Stimulated activated CD4-positive, alpha-beta T cell treated with anti-CD3 and anti-CD28 coated beads, Interleukin-15, amount 100 ng/mL, for 48 hours (primary cell): ENCODE measurements at places on chromosomes 3 and 15.

- no peak for DNase-seq
Measured at GRCh38 chr3:4856986-4857385, 122.3 kb upstream of the BHLHE40 start.

DNA sequence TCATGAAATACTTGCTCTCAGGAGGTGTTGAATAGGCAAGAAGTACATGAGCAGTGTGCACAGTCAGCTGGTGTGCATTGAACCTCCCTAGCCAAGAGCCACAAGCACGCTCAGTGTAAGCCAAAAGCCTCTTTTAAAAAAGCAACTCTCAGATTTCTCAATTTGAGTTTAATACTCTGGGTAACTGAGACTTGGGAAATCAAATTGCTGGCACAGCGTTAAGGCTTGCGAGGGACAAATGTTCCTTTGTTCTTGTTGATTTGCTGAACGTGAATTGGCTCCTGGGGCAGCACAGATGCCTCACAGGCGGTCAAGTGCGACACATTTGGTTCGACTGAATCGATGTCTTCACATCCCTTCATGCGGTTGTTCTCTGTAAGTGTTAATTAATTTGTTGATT, at the start of gene FAM240A:
Gene FAM240A (plus strand): TSS at position 202 of the 400 bp plus-strand sequence. CDS start 159 bp downstream, at position 361.
- no peak for DNase-seq

- DNase-seq, result no peak
Measured at GRCh38 chr3:51670053-51670822, 814 bp upstream of the TEX264 start.

DNA sequence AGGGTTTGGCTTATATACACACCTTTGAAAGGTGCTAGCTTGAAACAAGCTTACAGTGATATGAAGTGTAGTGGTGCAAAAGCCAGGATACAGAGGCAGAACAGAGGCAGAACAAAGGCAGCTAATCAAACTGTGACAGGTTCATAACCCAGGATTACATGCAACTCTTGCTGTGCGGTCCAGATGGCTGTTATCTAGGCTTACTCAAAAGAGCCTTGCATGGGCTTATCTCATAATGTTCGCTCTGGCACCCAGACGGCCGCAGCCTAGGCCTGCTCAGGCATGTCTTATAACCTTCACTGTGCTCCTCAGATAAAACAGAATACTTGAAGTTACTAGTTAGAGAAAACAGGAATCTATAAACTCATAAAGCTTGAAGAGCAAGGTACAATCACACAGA, 22.8 kb upstream of the NOX5 start:
- DNase-seq, result no peak

GRCh38 chr3:11953778-11954177, 50.4 kb upstream of the SYN2 start:
- no peak for DNase-seq

- peak; percentile 85 for DNase-seq
Measured at GRCh38 chr3:12994607-12995388, 78.4 kb downstream of the IQSEC1 start.

DNA sequence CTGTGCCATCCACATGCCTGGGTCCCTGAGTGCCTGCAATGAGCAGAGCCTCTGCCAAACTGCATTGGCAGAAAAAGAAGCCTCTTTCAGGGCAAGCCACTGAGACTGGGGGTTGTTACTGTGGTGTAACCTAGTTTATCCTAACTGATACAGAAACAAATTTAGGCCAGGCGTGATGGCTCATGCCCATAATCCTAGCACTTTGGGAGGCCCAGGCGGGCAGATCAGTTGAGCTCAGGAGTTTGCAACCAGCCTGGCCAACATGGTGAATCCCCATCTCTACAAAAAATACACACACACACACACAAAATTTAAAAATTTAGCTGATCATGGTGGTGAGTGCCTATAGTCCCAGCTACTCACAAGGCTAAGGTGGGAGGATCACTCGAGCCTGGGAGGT, 221.6 kb downstream of the TBC1D2B start:
- no peak for DNase-seq

DNA sequence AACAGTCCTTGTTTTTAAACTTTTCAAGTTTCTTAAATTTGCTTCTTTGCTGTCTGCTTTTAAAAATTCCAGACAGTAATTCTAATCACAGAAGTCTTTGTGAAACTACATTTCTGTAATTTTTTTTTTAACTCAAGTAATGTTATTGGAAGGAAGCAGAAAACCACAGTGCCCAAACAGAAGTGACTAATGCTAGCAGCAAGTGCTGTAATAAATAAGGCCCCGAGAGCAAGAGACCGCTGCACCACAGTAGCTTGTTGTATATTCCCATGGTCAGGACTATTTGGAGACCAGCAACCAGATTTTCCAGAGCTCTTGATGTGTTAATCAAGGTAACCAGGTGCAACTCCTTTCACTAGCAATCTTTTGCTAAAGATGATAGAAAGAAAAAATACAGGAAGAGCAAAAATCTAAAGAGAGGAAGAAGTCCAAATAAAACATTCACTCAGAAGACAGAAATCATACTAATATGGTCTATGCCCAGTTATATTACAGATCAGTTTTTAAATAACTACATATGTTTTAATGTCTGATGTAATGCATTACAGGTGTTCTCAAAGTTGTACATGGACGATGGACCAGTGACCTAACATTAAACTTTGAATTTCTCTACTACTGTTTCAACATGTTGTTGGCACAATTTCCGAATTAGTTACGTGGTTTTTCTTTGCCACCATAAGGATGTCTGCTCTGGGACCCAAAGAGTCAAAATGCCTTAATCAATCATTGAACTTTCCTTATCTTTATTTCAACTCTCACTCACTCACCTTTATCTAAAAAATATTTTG, 36.4 kb downstream of the WWTR1 start:
- no peak for DNase-seq

- DNase-seq, result no peak
Measured at GRCh38 chr15:96314963-96315362, 15.5 kb upstream of the NR2F2 start.

- DNase-seq, result no peak
Measured at GRCh38 chr3:189056646-189057335, 115.0 kb upstream of the TPRG1 start.

DNA sequence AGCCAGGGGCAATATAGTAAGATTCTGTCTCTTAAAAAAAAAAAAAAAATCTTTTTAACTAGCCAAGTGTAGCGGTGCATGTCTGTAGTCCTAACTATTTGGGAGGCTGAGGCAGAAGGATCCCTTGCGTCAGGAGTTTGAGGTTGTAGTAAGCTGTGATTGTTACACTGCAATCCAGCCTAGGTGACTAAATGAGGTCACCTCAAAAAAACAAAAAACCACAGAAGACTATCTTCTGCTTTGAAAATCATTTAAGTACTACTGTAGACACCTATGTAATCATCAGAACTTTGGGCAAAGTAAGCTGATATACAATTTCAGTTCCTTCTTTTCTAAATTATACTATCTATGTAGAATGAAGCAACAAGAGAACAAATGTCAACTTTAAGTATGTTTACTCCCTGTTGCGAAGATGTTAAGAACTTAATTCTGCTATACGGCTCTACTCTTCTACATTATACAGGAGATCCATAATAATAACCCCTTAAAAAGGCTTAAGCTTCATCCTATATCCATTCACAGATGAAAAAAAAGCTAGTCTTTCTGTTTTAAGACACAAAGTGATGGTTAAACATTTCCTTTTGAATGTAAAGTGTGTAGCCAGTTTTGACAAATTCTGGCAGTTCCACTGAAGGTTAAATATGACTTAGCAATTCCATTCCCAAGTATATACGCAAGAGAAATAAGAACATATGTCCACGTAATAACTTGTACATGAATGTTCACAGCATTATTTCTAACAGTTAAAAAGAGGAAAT, 15.2 kb downstream of the DAZL start:
- DNase-seq, result no peak

DNA sequence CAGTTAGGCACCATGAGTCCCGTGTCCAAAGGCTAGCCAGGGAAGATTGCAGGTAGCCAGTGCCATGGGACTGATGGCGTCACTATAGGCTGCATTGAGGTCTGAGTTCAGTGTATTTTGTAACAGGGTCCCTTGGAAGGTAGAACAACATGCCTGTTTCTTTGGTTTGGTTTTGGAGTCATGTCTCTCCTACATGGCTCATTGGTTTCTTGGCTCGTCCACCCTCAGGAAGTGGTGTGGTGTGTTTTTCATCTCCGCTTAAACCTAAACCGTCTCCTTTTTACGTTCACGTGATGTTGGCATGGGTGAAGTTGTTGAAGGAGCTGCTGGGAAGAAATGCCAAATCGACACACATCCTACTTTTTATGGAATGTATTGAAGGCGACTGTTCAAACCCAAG, 71.6 kb downstream of the FLNB start:
- DNase-seq, result no peak

DNA sequence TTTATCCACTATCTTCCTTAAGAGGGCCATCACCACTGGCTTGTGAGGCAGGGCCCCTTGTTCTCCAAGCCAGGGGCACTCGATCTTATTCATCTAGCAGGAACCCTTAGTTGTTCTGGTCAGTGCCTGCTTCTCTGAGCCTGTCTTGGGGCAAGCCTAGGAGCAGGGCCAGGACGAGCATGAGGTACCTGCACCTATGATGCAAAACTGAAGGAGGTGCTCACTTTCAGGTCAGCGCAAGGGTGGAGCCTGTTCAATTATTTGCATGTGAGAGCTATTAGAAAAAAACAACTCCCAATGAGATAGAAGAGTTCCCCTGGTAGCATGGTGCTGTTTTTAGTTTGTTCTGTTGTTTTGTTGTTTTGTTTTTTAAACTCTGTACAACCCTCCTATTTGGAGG, 5.0 kb upstream of the CD276 start:
- no peak for DNase-seq

- DNase-seq, result no peak
Measured at GRCh38 chr3:109743981-109744380, 406.6 kb upstream of the DPPA4 start.

DNA sequence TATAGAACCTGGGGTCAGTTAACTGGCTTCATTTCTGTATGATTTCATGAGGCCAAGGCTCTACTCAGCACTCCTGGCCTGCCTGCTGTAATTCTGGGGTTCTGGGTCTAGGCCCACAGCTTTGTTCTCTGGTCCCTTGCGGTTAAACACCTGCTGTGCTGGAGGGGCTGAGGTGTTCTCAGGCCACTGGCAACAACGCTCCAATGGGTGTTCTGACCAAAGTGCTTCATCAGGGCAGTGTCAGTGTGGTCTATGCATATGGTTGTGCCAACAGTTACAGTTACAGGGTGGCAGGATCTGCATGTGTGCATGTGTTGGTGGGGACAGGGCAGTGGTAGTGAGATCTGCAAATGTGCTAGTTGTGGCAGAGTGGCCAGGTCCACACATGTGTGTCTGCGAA, 64.1 kb upstream of the GMNC start:
- DNase-seq, result no peak

DNA sequence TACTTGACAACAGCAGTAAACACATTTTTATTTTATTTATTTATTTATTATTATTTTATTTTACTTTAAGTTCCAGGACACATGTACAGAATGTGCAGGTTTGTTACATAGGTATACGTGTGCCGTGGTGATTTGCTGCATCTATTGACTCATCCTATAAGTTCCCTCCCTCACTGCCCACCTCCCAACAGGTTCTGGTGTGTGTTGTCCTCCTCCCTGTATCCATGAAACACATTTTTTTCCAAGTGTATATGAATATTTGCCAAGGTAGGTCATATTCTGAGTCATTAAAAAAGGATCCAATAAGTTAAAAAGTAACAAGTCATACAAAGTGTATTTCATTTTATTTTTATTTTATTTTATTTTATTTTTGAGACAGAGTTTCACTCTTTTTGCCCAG, 567.3 kb upstream of the KCNMB2 start:
- no peak for DNase-seq

DNA sequence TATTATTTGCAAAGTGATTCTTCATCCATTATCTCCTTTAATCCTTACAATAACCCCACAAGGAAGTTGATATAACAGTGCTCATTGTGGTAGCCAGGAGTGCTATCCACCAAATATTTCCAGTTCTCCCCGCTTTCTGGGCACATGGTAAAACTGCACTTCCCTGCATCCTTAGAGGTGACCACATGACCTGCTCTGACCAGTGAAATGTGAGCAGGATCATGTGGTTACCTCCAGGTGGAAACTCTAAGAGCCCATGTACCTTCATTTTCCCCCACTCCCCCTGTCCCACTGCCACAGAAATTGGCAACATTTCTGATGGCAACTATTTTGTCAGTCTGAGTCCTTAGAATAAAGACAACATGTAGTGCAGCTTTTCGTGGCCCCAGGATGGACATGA, 89.7 kb downstream of the MRPL46 start:
- DNase-seq, result no peak

DNA sequence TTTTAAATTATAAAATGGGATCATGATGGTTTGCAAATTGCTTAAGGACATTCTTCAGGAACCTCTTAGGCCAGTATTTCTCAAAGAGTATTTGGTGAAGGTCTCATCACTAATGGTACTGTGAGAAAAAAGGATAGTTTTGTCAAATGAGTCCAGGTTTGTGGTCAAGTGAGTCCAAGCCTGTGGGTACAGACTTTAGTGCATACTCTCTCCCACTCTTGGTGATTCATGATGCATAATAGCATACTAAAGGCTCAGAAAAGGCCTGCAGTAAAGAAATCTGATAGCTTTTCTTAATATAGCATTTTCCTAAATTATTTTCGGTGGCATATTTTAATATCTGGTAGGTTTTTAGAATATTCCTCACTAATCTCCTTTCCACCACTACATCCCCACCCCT, 20.0 kb downstream of the BOC start:
- DNase-seq, result no peak

DNA sequence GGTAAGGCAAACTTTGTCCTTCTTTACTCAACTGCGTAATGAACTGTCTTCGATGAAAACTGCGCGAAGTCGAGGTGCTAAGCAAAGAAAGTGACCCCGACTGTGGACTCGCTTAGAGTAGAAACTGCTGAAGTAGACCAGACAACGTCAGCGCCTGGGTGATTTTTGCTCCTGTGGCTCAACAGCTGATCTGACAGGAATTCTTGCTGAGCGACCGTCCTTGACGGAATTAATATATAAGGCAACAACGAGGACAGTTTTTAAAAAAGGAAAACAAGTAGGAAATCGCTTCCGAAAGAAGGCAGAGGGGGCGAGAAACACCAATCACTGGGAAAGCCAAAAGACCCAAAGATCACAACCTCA, 541 bp downstream of the RPS27L start:
- DNase-seq, result no peak

DNA sequence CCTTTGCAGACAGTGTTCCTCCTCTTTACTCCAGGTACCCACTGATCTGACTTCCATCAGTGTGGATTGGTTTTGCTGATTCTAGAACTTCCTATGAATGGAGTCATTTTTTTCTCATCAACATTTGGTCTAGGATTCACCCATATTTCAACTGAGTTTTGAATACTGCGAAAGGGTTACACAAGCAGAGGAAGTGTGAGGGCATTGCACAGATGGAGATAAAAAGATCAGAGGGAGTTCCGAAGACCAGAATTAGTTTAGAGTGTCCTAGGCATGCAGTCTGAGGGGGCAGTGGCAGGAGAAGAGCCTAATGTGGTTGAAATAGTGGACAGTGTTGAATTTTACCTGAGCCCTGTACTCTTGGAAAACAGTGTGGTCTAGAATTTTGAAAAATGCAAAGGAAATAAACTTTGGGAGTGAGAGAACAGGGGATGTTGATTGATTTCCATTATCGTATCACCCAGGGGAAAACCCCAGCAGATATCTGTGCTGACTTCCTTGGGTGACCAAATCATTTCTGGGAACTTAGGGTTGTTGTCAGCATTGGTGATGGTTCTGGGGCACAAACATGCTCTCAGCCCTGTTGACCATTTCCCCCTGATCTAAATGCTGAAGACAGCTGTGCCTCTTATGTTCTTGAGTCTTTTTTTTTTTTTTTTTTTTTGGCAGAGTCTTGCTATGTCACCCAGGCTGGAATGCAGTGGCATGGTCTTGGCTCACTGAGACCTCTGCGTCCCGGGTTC, 327.4 kb upstream of the LRRFIP2 start:
- DNase-seq, result no peak

- no peak for DNase-seq
Measured at GRCh38 chr3:183924543-183924942, 39.9 kb upstream of the PARL start.
